ENCODE measurements at places on chromosomes 16 and 17. TPM values are rescaled to one million over a fixed set of nuclear protein-coding genes. Genes with fewer than 3 reads are reported as not detected.

Gene DNASE1L2
- 7.5 TPM for total RNA-seq

Gene TOP2A
- total RNA-seq, result 39.8 TPM

Gene SNX20
- total RNA-seq, result not detected

Gene APOBR
- 0.31 TPM for total RNA-seq

Gene SPATA32
- total RNA-seq, result not detected

Gene BTBD17
- total RNA-seq, result 4.7 TPM
